ENCODE measurements at places on chromosomes 1 and 21. TPM values are rescaled to one million over a fixed set of nuclear protein-coding genes. Genes with fewer than 3 reads are reported as not detected.
A peak's percentile ranks its signal among the peaks of the same experiment; 100 is the strongest.

Gene NAXE
- 237 TPM for total RNA-seq

Gene FCMR
- total RNA-seq: 4.6 TPM

Gene C1orf141
- total RNA-seq: not detected

Gene PAFAH2
- total RNA-seq: 9.0 TPM

Gene HES2
- total RNA-seq: 42.9 TPM

GRCh38 chr1:117562581-117563491 is 43.0 kb upstream of the TENT5C start:
- peak; percentile 52 for DNase-seq

DNA sequence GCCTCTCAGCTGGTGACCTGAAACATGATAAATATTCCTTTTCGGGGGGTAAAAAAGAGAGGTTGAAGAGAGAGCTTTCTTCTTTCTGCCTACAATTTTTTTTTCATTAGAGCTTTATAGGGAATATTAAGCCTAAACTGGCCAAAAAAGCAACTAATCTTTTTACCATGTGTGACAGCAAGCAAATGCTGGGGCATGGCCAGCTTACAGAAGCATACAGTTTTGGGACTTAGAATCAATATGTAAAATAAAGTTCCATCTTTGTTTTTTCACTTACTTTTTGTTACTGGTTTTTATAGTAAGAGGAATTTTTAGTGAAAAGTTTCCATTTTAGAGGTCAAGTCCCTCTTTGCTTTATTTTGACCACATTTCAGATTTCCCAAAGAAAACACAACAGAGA is 301.2 kb upstream of the DEPDC1 start:
- DNase-seq: no peak

- no peak for DNase-seq
Observed at GRCh38 chr1:200473698-200474371, 64.0 kb upstream of the ZNF281 start.

- DNase-seq: no peak
Observed at GRCh38 chr1:223345720-223346119, 18.3 kb downstream of the SUSD4 start.

- no peak for DNase-seq
Observed at GRCh38 chr1:39115271-39116110, 89.0 kb upstream of the MACF1 start.

GRCh38 chr1:46708121-46708520 is 10.8 kb downstream of the EFCAB14 start:
- no peak for DNase-seq

DNA sequence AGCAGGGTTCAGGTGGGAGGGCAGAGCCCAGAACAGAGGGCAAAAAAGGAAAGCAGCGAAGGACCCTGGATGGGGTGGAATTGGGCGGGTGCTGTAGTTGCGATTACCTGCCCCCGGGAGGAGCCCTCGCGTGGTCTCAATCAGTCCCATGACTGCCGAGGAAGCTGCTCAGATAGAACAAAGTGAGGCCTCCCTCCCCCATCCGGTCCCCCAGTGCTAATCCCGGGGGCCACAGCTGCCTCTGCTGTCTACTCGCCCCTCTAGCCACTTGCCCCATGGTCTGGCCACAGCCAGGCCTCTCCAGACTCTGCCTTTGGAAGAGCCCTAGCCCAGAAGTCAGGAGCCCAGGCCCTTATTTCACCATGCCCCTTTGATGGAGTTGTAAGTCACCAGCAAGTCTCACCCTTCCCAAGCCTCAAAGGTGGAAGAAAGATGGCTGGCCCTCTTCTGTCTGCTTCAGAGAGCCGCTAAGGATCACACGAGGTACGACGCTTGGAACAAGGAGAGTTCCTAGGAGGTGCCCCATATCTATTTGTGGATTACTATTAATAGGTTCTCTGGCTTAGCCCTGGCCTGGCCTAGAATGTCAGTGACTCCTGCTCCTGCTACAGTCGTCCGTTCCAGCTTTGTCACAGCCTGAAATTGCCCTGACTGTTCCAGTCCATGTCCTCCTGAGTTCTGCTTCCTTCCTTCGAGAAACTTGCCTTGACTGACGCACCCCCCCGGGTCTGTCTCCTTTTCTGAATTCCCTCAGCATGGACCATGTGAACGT is 16.4 kb downstream of the ECHDC2 start:
- peak; percentile 37 for DNase-seq

- no peak for DNase-seq
Observed at GRCh38 chr21:43191521-43191920, 22.7 kb downstream of the CRYAA start.

GRCh38 chr1:75548721-75549480 is 62.0 kb downstream of the SLC44A5 start:
- DNase-seq: no peak

GRCh38 chr1:117164209-117164608 is 42.7 kb upstream of the TRIM45 start:
- DNase-seq: no peak

DNA sequence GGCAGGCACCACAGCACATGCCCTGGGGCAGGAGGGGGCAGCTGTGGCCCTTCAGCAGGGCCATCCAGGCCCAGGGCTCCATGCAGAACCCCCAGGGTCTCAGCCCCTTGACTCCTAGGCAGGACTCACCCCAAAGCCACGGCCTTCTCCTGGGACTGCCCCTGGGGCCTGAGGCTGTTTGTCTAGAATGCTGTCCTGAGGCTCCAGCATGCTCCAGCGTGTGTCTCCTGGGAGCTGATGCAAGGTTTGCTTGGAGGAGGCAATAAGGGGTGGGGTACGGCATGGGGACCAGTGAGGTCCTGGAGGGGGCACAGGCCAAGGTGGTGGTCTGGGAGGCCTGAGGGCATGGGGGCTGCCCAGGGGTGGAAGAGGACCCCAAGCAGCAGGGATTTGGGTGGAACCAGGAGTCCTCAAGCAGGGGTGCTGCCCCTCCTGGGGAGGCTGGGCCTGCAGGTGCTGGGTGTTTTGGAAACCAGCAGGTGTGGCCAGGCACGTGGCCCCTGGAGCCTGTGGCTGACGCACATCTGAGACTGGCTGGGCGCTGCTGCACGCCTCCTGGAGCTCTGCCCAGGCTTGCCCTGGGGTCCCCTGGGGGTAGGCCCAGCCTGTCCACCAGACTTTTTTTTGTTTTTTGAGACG is 7.8 kb upstream of the CALML6 start:
- DNase-seq: no peak

DNA sequence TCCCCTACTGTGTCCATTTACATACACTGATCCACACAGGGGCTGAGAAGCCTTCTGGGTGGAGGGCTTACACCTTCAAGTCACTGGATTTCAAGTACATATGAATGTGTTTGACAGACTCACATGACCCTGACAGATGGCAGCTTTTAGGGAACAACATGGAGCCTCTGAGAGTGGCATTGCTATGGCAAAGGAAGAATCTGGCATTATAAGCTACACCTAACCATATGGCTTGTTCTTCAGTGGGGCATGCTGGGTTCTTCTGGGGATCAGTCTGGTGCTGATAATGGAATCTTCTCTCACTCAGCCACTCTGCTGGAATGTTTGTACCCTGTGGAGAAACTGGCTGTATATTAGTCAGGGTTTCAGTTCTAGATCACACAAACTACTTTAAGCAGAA is 68.5 kb upstream of the PDE4B start:
- DNase-seq: no peak

All from PC-3 (cell line).